ENCODE measurements at places on chromosomes 1 and 21. TPM values are rescaled to one million over a fixed set of nuclear protein-coding genes. Genes with fewer than 3 reads are reported as not detected.

Gene CELSR2
- 3.6 TPM for total RNA-seq

Gene LCE1D
- not detected for total RNA-seq

Gene SLC5A9
- total RNA-seq, result not detected

Gene RBM11
- total RNA-seq, result 18.7 TPM

Gene RBBP5
- total RNA-seq, result 14.8 TPM

Gene RPE65
- total RNA-seq, result not detected

Gene RRP1B
- total RNA-seq, result 19.2 TPM

Gene ST7L
- total RNA-seq, result 29.8 TPM

Gene PLEKHG5
- 5.0 TPM for total RNA-seq

Gene CAPN8
- 0.27 TPM for total RNA-seq

Gene CELA2B
- not detected for total RNA-seq

Gene S100A11
- 24.1 TPM for total RNA-seq

Gene BCL2L15
- total RNA-seq, result 1.2 TPM

Gene SAMD11
- total RNA-seq, result not detected

Gene EDARADD
- 1.7 TPM for total RNA-seq

Gene SERPINC1
- total RNA-seq, result not detected

Gene SRGAP2B
- 11.4 TPM for total RNA-seq

Gene C1orf159
- total RNA-seq, result 11.1 TPM

Gene EFHD2
- 80.9 TPM for total RNA-seq

Gene CTSS
- 83.5 TPM for total RNA-seq

Gene FCGR2B
- total RNA-seq, result not detected

Gene PUM1
- 202 TPM for total RNA-seq

Gene TRIM58
- 0.20 TPM for total RNA-seq

Gene UMODL1
- total RNA-seq, result 0.42 TPM

Gene ETV3L
- not detected for total RNA-seq

Gene IL10RB
- 9.2 TPM for total RNA-seq

Gene SPRR3
- not detected for total RNA-seq

Gene LCE1F
- not detected for total RNA-seq

Gene TDRD5
- not detected for total RNA-seq

Gene GJC2
- 2.4 TPM for total RNA-seq
